ENCODE measurements at places on chromosomes 6 and 20. TPM values are rescaled to one million over a fixed set of nuclear protein-coding genes. Genes with fewer than 3 reads are reported as not detected.

CALHM6 gene
- 86.6 TPM for total RNA-seq

NOX3 gene
- not detected for total RNA-seq

MUCL3 gene
- not detected for total RNA-seq

IL17A gene
- not detected for total RNA-seq

SSR1 gene
- total RNA-seq = 171 TPM

FAM184A gene
- 5.5 TPM for total RNA-seq

HLA-C gene
- total RNA-seq = 1,723 TPM

LZTS3 gene
- 0.69 TPM for total RNA-seq

GCNT2 gene
- total RNA-seq = 5.8 TPM

TINAG gene
- not detected for total RNA-seq

FOXS1 gene
- total RNA-seq = not detected

MATN4 gene
- total RNA-seq = 6.7 TPM

FAM217A gene
- not detected for total RNA-seq

ZBTB9 gene
- total RNA-seq = 12.1 TPM

C20orf204 gene
- 14.7 TPM for total RNA-seq
